ENCODE measurements at places on chromosomes 12 and 14.
A peak's percentile ranks its signal among the peaks of the same experiment; 100 is the strongest.

DNA sequence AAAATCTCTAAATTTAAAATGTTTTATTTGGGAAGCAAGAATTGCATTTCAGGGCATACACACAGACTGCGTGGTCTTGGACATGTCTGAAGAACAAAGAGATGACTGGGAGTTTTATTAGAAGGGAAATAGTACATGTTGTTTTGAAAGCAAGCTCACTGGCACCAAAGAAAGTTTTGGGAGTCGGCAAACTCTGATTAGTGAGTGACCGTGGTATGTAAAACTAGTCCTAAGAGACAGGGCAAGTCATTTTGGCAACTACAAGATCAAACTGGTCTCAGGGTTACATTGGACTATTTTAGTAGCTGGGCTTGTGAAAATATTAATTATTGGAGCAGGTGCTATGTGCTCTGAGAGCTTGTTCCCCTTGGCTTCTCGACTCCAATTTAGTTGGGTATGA, 14.9 kb downstream of the TMEM116 start:
- DNase-seq, result no peak

DNA sequence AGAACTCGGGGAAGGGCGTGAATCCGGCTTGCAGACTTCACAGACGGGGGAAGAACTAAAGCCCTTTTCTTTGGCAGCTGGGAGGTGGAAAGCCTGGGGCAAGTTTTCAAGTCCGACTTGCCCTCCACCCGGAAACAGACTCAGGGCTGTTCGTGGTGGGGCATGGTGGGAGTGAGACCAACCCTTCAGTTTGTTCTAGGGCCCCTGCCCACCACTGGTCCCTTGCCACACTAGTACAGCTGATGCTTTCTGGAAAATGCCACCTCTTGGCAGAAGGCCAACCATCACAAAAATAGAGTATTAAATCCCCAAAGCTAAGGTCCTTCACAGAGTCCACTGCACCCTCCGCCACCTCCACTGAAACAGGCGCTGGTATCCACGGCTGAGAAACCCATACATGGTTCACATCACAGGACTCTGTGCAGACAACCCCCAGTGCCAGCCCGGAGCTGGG, 50.4 kb upstream of the DDX11 start:
- DNase-seq, result no peak

DNA sequence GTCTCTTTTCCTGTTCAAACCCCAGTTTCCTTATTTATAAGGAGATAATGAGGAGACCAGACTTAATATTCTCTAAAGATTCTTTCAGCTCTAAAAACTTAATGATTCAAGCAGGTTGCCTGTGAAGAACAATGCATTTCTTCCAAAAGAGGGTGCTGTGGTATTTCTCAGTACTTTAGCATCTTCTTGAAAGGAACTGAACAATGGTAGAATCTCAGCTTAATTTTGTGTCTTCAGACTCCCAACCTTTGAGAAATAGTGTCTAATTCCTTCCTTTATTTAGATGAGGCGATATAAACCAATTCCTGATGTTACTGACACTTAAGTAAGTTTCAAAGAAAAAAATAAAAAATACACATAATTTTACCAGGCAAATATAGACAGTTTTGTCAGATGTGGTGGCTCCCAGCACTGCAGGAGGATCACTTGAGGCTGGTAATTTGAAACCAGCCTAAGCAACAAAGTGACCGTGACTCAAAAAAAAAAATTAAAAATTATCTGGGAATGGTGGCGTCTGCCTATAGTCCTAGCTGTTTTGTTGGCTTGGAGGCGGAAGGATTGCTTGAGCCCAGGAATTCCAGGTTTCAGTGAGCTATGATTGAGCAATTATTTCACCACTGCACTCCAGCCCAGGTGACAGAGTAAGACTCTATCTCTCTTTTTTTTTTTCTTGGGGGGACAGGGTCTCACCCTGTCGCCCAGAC, 76.9 kb upstream of the PSMA6 start:
- DNase-seq, result no peak

- no peak for DNase-seq
These were observed 1187.3 kb upstream of the TMEM132C start for GRCh38 chr12:127079636-127080035.

DNA sequence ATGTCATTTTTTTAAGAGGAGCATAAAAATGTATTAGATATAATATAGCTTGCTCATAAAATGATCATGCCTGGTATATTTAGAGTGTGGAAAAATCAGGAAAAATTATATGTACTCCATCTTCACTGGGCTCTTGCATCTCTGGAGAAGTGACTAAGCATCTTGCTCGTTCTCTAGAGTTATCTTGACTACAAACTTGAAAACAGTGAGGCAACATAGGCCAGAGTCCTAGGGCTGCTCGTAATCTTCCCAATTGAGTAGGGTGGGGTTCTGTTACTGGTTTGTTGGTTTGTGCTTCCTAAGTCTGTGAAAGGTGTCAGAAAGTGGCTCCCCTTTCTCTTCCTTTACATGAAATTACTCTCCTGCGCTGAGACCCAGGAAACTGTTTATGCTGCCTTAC, 46.2 kb downstream of the AACS start:
- DNase-seq, result no peak

DNA sequence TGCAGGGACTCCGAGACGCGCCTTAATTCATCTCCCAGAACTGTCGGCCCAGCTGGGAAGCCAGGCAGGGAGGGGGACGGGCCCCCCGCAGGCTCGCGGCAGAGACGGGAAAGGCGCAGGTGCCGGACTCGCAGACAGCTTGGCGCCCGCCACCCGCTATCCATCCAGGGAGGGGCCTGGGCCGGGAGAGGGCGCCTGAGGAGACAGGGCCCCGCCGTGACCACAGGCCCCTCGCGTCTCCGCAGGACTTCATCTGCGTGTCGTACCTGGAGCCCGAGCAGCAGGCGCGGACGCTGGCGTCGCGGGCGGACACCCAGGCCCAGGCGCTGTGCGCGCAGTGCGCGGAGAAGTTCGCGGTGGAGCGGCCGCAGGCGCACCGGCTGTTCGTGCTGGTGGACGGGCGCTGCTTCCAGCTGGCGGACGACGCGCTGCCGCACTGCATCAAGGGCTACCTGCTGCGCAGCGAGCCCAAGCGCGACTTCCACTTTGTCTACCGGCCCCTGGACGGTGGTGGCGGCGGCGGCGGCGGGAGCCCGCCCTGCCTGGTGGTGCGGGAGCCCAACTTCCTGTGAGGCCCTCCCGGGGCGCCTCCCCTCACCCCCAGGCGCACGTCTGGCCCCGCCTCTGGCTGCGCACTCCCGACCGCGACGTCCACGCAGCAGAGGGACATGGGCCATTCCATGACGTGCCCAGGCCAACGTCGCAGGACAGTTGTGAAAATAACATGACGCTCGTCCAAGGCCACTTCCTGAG, 60.6 kb downstream of the LGMN start:
- no peak for DNase-seq

GRCh38 chr14:68099495-68100045, 280.0 kb downstream of the RAD51B start:
- peak; percentile 31 for DNase-seq

DNA sequence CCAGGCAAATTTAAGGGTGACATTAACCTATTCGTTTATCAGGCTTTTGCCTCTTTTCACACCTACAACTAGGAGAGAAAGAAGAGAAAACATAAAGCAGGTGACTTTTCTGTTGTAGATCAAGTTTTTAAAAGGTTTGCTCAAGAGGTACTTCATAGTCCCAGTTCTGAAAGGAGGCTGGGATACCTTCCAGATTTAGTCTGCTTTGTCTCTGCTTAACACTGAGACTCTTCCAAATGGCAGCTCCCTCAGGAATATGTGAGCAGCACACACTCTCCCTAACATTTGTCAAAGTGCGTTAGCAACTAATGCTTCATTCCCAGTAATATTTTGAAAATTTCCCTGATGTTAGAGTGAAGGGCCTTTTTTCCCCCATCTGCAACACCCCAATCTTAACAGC, 133.7 kb upstream of the RASSF8 start:
- no peak for DNase-seq
